Uterine smooth muscle cell (primary cell): ENCODE measurements at places on chromosomes 13 and 19. TPM values are rescaled to one million over a fixed set of nuclear protein-coding genes. Genes with fewer than 3 reads are reported as not detected.

Gene CERS4
- 8.5 and 24.4 TPM in 2 replicates for total RNA-seq

Gene FAM83E
- total RNA-seq = 0.25 and 0.77 TPM in 2 replicates

Gene ITM2B
- 87.3 and 164 TPM in 2 replicates for total RNA-seq

Gene CXCL17
- not detected in 2 replicates for total RNA-seq

Gene RNF113B
- not detected in 2 replicates for total RNA-seq

Gene NOP53
- total RNA-seq = 47.3 and 74.6 TPM in 2 replicates

Gene ZNF610
- 1.00 and 2.7 TPM in 2 replicates for total RNA-seq

Gene KIR3DL1
- not detected in 2 replicates for total RNA-seq

Gene TRAPPC6A
- total RNA-seq = 2.0 and 11.1 TPM in 2 replicates

Gene KLF5
- total RNA-seq = 2.4 and 2.6 TPM in 2 replicates

Gene RASGRP4
- total RNA-seq = not detected in 2 replicates

Gene CYP4F8
- under 0.01 TPM in 1 of 2 replicates, not detected in the other for total RNA-seq

Gene LSM14A
- 60.0 and 68.5 TPM in 2 replicates for total RNA-seq
